Activated CD4-positive, alpha-beta T cell treated with anti-CD3 and anti-CD28 coated beads, Interleukin-2, amount 10 ng/mL, durations not matched to agents 7 days and 5 days (primary cell): ENCODE measurements at places on chromosomes 1 and 21.

DNA sequence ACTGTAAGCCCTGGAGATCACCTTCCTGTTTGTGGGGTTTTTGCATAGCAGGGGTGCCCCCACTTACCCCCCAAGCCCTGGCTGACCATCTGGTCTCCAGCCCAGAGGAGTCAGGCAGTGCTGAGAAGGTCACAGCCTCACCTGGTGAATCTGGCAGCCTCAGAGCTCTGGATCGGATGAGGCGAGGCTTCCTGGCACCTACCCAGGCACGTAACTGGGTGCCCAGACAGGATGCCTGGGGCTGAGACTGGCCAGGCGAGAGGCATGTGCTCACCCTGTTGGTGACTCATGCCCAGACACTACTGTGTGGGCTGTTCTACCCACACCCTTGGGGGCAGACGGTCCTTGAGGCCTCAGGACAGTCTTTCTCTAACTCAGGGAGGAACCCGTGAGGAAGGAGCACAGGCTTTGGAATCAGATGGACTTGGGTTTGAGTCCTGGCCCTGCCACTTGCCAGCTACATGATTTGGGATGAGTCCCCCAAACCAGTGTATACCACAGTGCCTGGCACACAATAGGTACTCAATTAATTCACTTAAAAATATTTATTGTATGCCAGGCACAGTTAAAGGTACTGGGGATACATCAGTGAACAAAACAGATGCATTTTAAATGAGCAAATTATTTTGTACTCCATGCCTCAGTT, 15.1 kb upstream of the PADI3 start:
- no peak for DNase-seq

DNA sequence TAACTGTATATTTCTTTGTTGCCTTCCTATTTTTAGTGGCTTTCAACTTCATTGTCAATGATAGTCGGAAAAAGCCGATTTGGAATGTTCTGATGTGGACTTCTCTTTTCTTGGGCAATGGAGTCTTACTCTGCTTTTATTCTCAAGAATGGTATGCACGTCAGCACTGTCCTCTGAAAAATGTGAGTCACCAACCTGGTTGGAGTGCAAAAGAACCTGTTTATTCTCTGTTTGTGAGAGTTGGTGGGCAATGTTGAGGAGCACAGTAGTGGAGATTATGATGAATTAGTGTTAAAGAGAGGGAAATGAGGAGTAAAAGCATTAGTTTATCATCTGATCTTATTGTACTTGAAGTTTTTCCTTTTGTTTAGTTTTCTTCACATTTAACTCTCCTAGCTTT, 14.5 kb upstream of the AXDND1 start:
- DNase-seq, result no peak

- DNase-seq, result peak; percentile 39
Observed at GRCh38 chr1:11320153-11320936, 47.3 kb downstream of the UBIAD1 start.

- no peak for DNase-seq
Observed at GRCh38 chr1:4713669-4714068, 59.3 kb downstream of the AJAP1 start.

- DNase-seq, result no peak
Observed at GRCh38 chr1:69491416-69491815, 76.3 kb upstream of the LRRC7 start.

- no peak for DNase-seq
Observed at GRCh38 chr1:115461526-115461925, 123.5 kb upstream of the NGF start.

- no peak for DNase-seq
Observed at GRCh38 chr1:245129319-245130240, 25.2 kb upstream of the KIF26B start.

- no peak for DNase-seq
Observed at GRCh38 chr1:243882276-243882675, 32.2 kb upstream of the AKT3 start.

GRCh38 chr1:153985341-153985912, 712 bp downstream of the RAB13 start:
- DNase-seq, result no peak

- no peak for DNase-seq
Observed at GRCh38 chr1:81224222-81224621, 576.5 kb upstream of the ADGRL2 start.

GRCh38 chr1:223231581-223231980, 88.5 kb upstream of the TLR5 start:
- no peak for DNase-seq

GRCh38 chr1:52139817-52140540, 1.9 kb upstream of the ZFYVE9 start:
- peak; percentile 11 for DNase-seq

GRCh38 chr1:26832249-26832960, 5.9 kb downstream of the ZDHHC18 start:
- DNase-seq, result no peak

GRCh38 chr1:13461977-13462376, 51.7 kb downstream of the PRAMEF20 start:
- DNase-seq, result no peak

DNA sequence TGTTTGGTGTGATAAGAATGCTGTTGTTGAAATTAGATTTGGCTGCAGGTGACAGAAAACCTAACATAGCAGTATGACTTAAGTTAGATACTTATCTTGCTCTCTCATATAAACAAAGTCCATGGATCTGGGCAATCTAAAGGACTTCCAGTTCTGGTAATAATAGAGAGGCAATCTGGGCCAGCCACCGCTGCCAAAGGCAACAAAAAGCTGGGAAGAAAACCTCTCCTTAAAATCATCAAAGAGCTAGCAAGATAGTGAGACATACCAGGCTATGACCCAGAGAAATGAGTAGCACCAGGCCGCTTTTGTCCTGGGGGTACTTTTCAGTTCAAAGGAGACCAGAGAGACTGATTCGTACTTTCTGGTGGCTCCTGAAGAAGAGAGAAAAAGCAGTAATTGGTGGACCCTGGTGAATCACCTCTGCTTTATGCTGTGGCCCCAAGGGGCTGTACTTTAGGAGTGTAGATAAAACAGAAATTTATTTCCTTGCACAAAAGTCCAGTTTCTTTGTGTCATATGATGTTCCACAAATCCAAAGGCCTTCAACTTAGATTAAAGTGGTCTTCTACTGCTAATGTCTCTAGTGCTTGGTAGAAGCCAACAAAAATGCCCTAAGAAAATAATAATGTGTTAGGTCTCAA, 125.4 kb downstream of the TBX19 start:
- DNase-seq, result no peak

GRCh38 chr1:94296018-94296417, 58.6 kb upstream of the ARHGAP29 start:
- no peak for DNase-seq

DNA sequence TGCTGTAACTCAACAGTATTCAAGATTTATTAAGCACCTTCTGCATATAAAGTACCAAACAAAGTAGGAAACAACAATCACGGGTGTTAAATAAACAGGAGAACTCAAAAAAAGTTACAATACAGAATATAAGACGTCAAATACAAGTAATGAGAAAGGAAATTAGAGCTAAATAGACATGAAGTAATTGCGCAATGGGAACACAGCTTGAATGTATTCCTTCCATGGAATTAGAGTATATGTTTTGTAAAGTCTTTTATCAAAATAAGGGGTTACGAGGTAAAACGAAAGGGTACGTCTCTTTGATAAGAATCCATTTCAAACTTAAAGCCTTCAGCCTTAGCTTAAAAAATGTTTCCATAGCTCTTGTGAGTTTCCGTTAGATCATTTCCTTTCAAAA, 109.1 kb downstream of the SPATA6 start:
- DNase-seq, result no peak

DNA sequence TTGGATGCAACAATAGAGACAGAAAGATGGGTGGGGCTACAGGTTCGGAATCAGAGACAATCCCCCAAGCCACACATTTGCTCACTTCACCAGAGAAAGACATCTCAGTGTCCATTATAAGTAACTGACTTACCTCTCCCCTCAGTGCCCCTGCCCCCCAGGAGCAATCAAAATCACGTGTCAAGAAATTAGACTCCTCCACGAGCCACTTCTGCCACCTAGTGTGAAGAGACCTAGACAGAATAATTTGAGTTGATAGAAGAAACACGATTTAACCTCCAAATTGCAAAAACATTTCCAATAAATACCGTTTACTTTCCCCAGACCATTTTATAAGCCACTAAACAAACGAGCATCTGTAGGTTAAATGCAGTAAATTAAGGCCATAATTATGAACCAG, 123.2 kb downstream of the SLC30A10 start:
- DNase-seq, result no peak

DNA sequence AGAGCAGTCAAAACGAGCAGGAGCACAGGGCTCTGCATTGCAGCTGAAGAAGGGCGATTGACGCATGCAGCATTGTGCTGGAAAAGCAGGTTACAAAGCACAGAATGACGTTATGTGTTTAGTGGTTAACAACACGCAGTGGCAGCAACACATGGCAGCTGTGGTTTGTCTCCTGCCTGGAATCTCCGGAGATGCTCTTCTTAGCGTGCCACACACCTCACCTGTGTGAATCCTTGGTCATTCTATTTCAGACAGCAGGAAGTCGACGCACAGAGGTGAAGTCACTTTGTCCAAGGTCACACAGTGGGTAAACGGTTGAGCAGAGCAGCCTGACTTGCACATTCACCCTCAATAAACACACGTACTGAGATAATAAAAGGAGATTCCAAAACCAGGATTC, 14.7 kb downstream of the OBSCN start:
- DNase-seq, result no peak

- no peak for DNase-seq
Observed at GRCh38 chr1:43303471-43304313, 2.9 kb downstream of the TIE1 start.

- DNase-seq, result no peak
Observed at GRCh38 chr21:42223826-42224575, 5.1 kb downstream of the ABCG1 start.

DNA sequence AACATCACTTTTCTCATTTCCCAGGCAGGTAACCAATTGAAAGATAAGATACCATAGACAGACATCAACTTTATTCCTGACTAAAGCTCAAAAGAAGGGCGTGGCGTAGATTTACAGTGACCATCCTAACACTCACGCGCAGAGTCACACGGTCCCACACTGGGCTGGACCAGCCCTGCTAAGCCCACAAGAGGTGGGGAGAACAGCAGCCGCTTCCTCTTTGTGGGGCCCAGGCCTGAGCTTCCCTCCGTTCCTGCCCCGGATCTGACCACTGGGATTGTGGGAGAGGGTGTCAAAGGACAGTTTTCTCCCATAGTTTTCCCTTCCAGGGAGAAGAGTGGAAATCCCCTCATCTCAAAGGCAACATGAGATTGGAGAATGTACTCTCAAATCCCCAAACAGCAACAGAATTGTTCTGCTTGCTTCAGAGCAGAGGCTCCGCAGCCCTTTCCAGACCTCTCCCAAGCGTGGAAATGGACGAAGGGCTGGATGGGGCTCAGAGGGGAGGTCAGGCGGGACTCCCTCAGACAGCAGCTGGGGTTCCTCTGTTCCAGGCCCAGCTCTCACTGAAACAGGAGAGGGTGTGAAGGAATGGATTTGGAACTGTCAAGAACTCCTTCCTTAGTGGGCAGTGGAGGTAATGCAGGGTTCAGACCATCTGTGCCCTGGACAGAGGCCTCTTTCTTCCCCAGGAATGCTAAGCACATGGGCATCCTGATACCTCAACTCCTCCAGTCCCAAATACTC, 33.7 kb downstream of the L1TD1 start:
- DNase-seq, result no peak

GRCh38 chr1:214983126-214983869, 99.2 kb upstream of the KCNK2 start:
- no peak for DNase-seq

DNA sequence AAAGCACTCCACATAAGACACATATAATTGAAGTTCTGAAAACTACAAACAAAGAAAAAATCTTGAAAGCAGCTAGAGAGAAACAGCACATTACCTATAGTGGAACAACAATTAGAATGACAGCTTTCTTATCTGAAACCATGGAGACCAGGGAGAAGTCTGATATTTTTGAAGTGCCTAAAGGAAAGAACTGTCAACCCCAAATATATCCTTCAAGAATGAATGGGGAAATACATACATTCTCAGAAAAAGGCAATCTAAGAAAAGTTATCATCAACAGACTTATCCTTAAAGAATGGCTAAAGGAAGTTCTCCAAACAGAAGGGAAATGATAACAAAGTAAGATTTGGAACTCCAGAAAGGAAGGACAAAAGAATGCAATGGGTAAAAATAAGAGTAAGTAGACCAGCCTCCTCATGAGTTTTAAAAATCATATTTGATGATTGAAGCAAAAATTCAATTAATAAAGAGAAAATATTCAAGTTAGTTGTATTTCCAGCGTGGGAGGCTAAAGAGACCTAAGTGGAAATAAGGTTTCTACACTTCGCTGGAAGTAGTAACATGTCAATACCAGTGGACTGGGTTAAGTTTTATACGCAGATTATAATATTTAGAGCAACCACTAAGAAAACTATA, 170.8 kb upstream of the SAMSN1 start:
- no peak for DNase-seq

- DNase-seq, result no peak
Observed at GRCh38 chr1:45630429-45630828, 6.6 kb upstream of the CCDC17 start.

DNA sequence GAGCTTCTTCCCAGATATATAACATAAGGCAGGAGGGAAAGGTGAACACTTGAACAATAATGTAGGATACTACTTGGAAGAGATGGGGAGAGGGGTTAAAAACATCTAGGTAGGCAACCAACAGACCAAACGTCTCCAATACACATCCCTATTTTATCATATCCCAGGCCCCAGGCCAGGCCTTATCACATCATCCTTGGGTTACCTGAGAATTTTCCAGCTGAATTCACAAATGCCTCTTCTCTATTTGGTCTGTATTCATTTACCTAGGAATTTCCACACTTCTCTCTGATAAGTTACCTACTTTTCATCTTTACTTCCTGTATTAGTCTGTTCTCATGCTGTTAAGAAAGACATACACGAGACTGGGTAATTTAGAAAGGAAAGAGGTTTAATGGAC, 141.9 kb upstream of the C1orf21 start:
- DNase-seq, result no peak

- DNase-seq, result peak; percentile 74
Observed at GRCh38 chr1:6148497-6149241, 31.5 kb downstream of the CHD5 start.

DNA sequence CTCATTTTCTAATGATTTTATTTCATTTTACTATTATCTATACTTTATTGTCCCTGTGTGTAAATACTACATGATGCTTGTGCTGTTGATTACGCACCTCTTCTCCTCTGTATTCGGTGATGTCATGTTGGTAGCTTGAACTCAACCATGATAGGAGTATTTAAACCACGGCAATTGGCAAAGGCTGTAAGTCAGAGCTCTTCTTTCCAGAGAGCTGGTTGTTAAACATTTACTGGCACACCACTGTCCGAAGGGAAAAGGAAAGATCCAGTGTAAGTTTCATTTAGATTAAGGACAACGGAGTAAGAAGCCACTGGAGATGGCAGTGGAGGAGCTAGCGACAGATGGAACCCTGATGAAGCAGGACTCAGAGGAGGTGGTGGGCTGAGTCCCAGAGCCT, 93.4 kb upstream of the KCNE2 start:
- no peak for DNase-seq

- DNase-seq, result no peak
Observed at GRCh38 chr1:227735539-227736285, 477 bp downstream of the SNAP47 start.
